ENCODE measurements at places on chromosomes 6 and 20. TPM values are rescaled to one million over a fixed set of nuclear protein-coding genes. Genes with fewer than 3 reads are reported as not detected.

The RWDD2A gene
- total RNA-seq = 2.8 TPM

The CD83 gene
- 43.5 TPM for total RNA-seq

The CDH4 gene
- total RNA-seq = not detected

The ATP6V1G2 gene
- total RNA-seq = 0.45 TPM

The ATXN1 gene
- total RNA-seq = 17.2 TPM

The PROKR2 gene
- total RNA-seq = not detected

DNA sequence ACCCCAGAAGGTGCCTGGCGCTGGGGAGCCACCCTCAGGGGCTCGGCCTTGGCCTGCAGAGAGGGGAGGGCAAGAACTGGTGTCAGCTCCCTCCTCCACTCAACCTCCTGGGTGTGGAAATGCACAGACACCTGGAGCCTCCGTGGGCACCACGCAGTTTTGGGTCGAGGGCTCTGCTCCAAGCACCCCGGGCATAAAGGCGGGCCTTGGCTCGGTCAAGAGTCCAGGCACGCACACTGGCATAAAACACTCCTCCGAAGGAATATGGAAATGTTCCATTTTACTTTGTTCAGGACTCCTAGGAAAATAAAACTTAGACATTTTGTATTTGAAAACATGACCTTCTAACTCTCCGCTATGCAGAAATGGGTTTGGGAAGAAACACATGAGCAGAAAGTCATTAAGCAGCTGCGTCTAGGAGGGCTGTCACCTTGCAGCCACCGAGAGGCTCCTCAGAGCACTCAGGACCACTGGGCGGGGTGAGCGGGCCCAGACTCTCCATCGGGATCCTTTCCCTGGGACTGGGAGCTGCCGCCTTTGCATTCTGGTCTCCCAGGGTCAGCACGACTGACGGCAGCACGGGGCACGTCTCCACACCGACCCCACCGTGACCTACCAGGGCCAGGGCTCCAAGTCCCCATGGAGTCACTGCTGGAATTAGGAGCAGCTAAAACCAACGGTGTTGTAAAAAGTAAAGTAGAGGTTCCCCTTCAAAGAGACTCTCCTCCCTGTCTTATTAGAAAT, 46.0 kb upstream of the DACT2 start:
- no peak for DNase-seq

DNA sequence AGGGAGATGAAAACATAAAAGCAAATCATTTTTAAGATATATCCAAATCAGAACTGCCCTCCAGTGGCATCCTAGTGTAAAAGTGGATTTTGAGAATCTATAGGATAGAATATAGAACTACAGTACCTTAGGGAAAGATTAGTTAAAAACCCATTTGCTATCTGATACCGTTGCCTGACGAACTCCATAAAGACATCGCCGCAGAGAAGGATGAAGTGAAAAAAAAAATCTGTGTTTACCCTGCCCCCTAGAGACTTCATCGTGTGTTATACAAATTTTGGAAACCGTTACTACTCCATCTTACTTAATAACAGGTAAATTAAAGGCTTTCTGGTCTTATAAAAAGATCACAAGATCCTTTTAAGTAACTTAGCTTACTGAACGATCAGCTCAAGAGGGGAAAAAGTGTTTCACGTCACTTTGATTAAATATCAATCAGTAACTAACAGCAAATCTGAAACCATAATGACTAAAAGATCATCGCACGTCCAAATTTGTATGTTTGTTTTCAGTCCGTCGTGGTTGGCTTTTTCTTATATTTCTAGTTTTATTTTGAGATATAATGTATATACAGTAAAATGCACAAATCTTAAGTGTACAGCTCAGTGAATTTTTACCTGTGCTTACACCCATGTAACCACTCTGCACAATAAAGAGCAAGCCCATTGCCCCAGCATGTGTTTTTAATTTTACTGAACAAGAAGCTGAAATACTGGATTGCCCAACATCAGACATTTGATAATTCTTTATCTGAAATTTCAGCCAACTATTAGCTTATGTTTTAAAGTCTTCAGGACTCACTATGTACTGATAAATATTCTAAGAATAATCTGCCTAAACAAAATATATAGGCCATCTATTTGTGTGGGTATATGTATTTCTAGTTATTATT, 881 bp upstream of the MCM3 start:
- DNase-seq = peak; percentile 56

GRCh38 chr20:34579191-34579978, 20.9 kb downstream of the MAP1LC3A start:
- peak; percentile 65 for DNase-seq

GRCh38 chr6:37480951-37481534, 18.6 kb downstream of the CCDC167 start:
- no peak for DNase-seq

DNA sequence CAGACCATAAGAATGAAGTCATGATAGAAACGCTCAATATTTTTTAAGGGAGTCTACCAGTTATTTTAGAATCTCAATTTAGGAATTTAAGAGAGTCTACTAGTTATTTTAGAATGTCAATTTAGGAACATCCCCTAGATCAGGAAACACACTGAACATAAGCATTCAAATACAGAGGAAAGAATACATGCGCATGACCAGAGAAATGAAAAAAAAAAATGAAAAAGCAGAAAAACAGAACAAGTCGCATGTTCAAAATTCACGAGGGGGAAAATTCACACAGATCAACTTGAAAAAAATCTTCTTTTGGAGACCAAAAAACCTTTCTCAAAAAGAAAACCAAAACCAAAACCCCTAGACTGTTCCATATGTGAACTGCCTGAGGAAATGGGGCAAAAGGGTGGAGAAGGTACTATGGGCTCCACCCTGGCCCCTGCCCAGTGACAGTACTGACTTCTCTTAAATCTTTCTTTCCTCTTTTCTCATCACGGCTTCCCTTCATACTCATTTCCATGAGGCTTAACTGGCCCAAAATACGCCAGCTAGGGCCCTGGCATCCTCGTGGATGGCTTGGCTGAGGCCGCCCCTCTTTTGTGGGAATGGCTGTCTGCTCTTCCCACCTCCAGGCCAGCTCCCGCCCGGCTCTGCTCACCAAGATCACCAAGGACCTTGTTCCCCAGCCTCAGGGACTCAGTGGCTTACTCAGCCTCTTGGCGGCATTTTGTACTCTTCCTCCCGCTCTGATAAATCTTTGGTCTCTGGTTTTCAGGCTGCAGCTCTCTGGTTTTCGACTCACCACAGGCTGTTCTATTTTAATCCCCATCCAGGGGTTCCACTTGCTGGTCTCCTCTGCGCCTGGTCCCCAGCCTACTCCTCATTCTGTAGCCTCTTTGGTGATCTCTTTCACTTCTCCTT, 11.2 kb downstream of the ZBTB2 start:
- DNase-seq = no peak

- DNase-seq = no peak
Observed at GRCh38 chr6:39207416-39208222, 21.7 kb downstream of the KCNK5 start.

DNA sequence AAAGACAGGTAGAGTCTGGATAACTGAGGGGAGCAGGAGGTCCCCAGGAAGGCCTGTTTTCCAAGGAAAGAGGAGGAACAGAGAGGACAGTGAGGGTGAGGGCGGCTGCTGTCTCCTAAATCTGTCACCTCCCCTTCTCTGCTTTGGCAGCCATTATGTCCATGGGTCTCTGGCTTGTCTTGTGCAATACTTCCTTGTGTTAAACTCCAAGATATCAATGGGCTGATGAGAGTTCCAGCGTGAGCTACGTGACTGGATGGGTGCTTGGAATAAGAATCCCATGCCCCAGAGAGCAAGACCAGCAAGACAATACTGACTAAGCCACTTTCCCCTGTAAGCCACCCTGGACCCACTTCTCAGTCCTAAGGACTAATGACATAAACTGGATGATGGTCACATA, 26.3 kb upstream of the DNAAF9 start:
- DNase-seq = no peak

DNA sequence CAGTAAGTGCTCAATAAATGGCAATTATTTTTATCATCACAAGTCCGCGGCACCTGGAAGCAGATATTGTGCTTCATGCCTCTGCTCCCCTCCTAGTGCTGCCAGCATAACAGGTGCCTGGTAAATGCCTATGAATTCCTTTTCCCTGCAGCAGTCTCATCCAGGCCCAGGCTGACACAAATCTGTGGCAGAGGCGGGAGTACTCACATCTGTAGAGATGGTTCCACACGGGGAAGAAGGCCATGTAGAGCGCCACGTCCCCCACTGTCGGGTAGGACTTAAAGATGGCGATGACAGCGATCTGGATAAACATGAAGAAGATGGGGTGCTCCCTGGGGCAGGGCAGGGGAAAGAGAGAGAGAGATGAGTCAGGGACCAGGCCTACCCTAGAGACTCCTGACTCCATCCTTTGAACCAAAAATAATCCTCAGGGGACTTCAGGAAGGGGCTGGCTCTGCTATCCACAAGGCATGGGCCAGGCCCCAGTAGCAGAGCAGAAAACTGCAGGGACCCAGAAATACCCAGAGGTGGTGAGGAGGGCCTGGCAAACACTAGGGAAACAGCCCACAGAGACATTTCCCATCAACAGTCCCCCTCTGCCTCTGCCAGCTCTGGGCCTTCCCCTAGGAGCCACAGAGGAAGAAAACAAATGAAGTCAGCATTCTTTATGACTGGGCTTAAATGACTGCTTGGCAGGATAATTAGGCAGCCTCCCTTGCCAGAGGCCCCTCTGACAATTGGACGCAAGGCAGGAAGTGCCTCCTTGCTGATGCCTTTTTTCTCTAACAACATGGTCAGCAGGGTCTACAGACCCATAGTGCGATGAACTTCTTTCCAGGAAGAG, 23.0 kb downstream of the MAP1LC3A start:
- no peak for DNase-seq

DNA sequence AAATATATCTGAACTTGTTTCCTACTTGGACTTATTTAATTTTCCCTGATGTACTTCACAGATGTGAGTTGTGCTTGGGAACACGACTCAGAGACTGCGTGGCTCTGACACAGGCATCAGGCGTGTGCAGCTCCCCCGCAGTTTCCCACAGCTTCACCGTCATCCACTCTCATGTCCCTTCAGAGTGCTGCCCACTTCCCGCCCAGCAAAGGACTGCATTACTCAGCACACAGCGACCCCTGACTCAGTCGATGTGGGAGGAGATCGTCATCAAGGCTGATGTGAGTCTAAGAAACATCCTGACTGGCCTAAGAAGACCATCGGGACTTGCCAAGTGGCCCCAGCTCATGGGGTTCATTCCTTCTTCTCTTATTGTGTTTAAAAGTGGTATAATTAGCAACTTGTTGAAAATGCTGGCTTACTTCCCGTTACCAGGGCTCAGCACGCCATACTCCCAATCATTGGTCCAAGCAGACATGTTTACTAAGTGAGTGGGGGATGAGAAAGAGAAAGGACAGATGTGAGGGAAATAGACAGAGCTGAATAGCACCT, 539.4 kb upstream of the JARID2 start:
- DNase-seq = no peak

DNA sequence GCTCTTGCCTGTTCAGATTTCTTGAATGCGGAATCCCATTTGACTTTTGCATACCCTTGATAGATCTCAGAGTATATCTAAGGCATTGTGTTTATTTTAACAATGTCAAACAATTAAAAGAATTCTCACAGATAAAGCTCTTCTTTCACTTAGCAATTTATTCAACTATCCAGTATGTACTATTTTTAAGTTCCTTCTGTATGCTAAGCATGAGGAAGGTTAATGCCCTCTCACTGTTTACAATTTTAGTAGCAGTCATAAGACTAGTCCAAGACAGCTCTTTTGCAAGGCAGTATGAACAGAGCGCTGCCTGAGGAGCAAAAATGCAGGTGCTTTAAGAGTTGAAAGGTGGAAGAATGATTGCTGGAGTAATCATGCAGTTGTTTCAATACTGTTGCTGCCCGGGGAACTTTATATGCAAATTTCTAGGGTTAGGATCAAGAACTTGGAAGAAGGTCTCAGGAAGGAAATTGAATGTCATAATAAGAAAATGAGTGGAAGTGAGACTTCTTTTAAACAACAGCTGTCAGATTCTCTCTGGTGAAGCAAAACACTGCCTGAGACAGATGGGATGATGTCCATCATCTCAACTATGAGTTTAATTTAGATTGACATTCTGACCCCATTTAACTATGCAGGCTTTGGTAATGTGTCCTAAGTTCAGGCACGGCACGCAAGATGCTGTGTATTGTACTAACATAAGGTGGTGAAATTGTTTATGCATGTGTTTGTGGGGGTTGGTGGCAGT, 1303.5 kb upstream of the CITED2 start:
- no peak for DNase-seq

DNA sequence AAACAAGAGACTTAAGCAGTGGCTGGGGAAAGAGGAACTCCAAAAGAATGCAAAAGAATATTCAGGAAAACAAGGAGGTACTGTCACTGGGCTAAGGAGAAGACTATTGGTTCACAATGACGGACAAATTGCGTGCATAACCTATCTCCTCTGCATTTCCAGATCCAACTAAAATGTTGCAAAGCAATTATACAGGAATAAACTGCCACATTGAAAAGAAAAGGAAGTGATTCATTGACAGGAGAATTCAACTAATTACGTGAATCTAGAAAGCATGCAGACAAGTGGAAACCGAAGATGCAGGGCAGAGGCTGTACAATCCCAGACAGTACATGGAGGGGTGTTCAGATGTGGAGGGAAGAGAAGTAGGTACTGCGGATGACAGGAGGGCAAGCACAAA, 152.8 kb upstream of the RIPOR2 start:
- peak; percentile 22 for DNase-seq

DNA sequence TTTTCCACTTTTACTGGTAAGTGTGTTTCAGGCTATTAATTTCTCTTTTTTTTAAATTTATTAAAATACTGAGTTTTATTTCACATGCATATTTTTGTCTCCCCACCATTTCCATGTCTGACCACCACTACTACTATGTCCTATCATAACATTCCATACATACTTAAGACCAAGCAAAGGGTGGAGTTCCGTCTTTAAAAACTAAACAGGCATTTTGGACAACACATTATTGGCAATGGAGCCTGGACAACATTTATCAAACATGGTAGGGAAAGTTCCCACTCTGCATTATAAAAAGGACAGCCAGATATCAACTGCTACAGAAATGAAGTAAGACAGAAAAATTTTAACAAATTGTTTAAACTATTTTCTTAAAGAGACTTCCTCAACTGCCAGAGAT, 91.9 kb downstream of the LMBRD1 start:
- no peak for DNase-seq

- no peak for DNase-seq
Observed at GRCh38 chr20:58106143-58106750, 122.2 kb downstream of the ANKRD60 start.

DNA sequence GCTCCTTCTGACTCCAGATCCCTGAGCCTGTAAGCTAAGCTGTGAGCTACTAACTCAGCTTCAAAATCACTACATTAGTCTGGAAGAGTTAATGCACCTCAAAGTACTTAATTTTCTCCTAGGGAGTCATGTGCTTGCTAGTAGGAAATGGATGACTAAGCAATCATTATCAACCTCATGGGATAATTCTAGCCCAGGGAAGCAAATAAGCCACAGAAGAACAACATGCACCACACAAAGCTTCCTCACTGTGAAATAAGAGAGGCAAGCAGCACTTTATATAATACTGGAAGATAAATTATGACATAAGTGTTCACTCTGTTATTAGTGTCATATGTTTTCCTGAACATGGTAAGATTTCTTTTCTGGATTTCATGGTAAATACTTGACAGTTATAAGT, 57.9 kb upstream of the RCAN2 start:
- no peak for DNase-seq

All from SK-MEL-5 (cell line).